Activated CD4-positive, alpha-beta T cell treated with anti-CD3 and anti-CD28 coated beads, Interleukin-2, amount 50 U/mL, for 24 hours (primary cell): ENCODE measurements at places on chromosomes 7 and 10.

DNA sequence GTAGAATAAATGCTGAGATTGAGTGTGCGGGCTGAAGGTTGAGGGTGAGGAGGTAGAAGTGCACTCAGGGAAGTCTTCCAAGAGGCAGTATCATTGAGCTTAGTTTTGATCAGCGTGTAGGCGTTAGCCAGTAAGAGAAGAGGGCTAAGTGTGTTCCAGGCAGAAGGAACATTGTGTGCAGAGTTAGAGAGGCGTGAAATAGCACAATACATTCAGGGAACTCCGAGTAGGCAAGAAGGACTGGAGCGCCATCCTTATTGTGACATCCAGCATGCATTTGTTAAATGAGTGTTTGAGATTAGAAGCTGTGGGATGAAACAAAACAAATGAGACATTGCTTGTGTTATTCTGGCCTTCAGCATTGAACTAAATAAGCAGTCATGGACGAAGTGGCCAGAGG, 140.9 kb upstream of the MKLN1 start:
- no peak for DNase-seq

- DNase-seq, result no peak
Measured at GRCh38 chr7:92766461-92767003, 69.8 kb downstream of the CDK6 start.

GRCh38 chr7:11319491-11320274, 346.0 kb downstream of the PHF14 start:
- no peak for DNase-seq

- no peak for DNase-seq
Measured at GRCh38 chr10:119413471-119414080, 128.9 kb downstream of the RGS10 start.

GRCh38 chr10:22158426-22158825, 59.4 kb downstream of the EBLN1 start:
- DNase-seq, result no peak

DNA sequence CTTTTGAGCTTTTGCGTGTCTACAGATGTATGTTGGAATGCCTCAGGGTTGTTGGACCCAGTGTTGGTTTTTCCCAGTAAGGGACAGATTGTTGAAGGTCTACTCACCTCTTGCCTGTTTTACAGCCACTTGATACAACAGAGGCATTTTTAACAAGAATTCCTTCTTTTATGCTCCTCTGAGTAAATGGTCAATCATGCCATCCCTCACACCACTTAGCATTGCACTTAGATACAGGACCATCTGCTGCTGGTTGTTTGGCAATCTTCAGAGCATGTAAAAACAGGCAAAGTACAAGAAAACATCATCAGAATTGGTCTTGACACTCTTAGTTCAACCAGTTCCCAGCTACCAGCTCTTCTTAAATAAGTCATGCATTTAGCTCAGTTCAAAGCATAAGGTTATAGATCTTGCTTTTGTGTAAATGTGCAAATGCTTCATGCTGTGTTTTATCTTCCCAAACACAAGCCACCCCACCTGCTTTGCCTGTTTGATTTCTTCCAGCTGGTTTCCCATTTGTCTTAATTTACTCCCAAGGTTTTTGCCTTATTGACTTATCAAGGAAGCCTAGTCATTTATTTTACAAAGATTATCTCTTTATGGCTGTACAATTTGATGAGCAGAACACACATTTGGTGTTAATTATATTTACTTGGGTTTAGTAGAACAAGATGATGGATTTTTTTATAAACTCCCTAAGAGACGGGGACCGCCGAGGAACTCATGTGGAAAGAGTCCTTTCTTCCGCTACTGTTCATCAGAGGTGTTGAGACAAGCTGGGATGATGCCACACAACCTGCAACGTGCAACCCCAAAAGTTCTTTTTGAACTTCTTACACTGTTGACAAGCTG, 136.6 kb downstream of the AHR start:
- DNase-seq, result no peak

GRCh38 chr7:156448918-156449317, 191.7 kb upstream of the RNF32 start:
- no peak for DNase-seq

DNA sequence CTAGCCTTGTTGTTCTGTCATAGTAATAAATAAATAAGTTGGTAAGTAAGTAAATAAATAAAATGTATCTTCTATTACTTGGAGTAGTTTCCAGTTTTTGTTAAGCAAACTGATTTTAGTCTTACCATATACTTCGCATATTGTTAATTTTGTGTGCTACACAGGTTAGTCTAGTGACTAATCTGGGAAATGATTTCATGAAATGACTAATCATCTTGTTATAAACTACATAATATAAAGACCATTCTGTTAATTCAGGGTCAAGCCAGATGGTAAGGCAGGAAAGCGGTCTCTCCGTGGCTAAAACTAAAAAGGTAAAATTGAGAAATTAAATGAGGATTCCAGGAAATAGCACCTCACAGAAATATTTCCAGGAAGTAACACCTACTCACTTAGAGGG, 58.5 kb upstream of the FOXP2 start:
- no peak for DNase-seq

- DNase-seq, result no peak
Measured at GRCh38 chr10:126518218-126519080, 130.2 kb upstream of the ADAM12 start.

DNA sequence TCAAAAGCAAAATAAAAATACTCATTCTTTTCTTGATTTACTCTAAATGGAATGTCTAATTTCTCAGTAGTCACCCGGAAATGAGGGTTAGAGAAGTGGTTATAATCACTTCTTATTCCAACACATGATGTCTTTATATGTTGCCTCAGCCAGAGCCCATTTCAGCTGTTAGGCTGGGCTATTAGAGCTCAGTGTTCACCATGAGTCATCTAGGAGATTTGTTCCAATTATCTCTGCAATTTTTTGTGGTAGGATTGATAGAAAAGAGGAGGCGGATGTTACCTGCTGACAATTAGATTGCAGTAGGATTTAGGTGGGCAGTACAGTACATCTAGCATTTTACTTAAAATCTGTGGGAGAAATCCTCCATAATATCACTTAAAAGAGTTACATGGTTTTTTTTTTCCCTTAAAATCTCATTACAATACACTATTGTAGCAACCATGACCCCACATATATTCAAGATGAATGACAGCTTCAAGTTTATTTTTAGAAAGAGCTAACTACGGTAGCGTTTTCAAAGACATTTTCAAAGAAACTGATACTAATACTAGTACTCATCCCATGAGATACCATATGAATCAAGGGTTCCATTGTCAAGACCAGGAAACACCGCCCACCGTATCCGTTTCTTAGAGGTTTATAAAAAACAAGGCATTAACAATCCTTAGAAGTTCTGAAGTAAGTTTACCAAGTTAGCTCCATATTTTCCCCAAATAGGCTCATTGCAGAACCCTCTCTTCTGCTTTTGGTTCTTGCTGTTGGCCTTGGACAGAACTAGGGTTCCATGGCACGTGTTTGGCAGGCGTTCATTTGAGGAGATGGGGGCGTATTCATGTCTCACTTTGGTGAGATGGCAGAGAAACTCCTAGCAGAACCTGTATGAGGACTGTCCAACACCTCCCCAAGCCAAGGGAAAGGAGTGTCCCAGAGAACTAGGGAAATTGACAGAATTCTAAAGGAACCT, 10.4 kb downstream of the CPA2 start:
- DNase-seq, result no peak

DNA sequence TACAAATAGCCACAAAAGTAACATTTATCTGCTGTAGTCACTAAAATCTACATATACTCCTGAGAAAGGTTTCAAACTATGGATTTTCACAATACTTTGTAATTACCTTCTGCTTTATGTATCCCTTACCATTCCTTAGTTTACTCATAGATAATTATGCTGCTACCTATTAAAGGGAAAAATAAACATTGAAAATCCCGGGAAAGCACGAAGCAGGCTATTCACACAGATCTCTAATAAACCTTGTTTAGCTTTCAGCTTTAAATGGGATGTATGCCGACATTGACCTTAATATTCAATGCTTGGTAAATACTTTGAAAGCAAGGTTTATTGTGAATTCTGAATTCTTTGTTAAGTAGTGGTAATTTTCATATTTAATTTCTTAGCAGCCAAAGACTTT, 58.5 kb upstream of the SMIM30 start:
- DNase-seq, result no peak

- DNase-seq, result no peak
Measured at GRCh38 chr10:130747356-130747755, 564.2 kb downstream of the TCERG1L start.

- no peak for DNase-seq
Measured at GRCh38 chr10:11586170-11586569, 25.3 kb downstream of the USP6NL start.

GRCh38 chr7:3260401-3260715, 40.7 kb upstream of the SDK1 start:
- no peak for DNase-seq

DNA sequence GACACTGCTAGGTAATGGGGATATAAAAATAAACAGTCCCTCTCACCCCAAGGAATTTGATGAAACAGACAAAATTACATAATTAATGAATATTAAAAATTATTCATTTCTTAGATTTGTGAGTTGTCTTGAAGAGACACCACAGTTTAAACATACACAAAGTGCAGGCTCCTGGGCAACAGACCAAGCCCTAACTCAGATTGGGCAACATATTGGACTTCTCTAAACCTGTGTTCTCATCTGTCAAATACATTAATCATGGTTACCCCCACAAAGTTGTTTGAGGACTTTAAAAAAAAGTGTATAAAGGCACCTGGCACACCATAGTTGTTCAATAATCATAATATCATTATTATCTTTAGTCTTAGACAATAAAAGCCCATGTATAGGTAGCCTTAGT, 62.5 kb upstream of the CAPZA2 start:
- DNase-seq, result no peak

DNA sequence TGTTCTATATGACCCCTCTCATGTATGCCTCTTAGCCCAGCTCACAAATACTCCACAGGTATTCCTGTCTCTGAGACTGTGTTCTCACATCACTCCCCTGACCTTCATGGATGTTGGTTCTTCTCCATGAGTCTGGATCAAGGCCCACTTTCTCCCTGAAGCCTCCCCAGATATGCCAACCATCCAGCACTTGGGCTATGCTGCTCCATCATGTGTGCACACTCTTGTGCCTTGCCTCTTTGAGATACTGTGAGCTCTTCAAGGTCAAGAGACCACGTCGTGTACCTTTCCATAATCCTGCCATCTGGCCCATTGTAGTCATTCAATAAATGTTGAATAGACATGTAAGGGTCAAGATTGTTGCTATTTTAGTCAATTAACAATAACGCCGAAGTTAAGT, 30.1 kb upstream of the TM9SF3 start:
- no peak for DNase-seq

GRCh38 chr10:44913350-44914081, 2.4 kb downstream of the TMEM72 start:
- DNase-seq, result no peak

GRCh38 chr10:56624082-56624481, 263.0 kb upstream of the ZWINT start:
- DNase-seq, result no peak
